ENCODE measurements at places on chromosomes 5 and 9.

- DNase-seq: no peak
These were observed 55.5 kb upstream of the FUBP3 start for GRCh38 chr9:130523921-130524320.

- DNase-seq: no peak
These were observed 255.8 kb downstream of the PRELID2 start for GRCh38 chr5:145579301-145579700.

GRCh38 chr9:130143279-130143893, 28.8 kb upstream of the NCS1 start:
- no peak for DNase-seq

- DNase-seq: no peak
These were observed 233.1 kb upstream of the GAS1 start for GRCh38 chr9:87180361-87180760.

DNA sequence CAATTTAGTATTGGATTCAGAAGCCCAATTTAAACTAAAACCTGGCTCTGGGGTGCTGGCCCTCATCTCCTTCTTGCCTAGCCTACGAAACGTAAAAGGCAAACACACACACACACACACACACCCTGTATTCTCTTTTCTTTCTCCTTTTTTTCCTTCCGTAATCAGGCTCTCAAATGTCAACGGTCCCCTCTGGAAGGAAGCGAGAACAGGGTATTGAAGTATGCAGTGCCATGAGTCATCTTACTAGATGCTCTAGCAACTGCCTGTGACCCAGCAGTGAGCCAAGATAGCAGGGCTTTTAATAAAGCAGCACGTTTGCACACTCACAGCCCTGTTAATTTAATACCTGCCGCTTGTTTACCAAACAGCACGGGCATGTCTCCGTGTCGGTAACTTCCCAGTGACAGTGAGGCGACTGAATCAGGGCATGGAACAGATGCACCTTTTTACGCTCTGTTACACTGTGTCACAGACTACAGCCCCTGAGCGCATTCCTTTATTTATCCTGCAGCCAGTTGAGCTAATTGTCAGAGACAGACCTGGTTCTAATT, 243.8 kb downstream of the BNC2 start:
- DNase-seq: peak; percentile 60
